ENCODE measurements at places on chromosomes 7 and 10.

DNA sequence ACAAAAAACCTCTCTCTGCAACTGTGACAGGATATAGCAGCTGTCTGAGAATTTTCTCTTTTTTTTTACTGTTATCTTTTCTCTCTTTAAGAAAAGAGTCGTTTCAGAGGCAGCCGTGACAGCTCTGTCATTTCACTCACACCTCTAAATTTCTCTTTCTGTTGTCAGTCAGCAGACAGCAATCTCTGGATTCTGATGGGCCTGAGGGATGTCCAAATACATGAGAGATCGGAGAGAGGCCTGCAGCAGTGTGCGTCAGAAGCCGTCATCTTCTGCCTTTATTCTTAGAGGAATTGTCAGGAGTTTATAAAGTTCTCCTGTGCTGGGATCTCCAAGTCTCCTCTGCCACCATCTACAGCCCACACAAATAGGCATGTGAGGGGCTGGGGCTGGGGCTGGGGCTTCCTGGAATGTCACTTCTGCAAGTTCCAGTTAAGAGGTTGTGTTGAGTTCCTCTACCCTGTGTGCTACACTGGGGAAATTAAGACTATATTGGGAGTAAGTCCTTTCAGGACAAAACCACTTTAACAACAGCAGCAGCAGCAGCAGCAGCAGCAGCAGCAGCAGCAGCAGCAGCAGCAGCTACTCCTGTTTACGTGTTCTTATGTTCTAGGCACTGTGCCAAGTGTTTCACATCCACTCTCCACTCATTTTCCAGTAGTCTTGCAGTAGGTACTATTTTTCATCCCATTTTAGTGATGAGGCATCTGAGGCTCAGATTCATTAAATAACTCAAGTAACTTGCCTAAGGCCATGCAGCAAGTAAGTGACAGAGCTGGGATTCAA, 541.3 kb downstream of the LRMDA start:
- DNase-seq: no peak

DNA sequence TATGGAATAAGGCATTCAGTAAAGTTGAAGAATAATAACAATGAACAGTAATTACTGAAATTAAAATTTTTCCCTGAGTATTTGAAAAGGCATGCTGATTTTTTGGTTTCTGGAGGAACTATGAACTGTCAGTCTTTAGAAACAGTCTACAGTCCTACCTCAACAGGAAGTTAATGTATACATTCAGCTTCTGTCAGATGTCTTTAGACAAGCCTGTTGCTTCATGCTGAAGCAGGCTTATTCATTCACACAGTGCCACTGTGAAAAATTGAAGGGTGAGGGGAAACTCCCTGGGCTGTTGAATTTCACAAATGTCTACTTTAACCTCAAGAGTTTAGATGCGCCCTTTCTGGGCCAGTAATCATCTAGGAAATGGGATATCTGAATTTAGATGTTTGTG, 3.5 kb downstream of the NRF1 start:
- DNase-seq: peak; percentile 83

DNA sequence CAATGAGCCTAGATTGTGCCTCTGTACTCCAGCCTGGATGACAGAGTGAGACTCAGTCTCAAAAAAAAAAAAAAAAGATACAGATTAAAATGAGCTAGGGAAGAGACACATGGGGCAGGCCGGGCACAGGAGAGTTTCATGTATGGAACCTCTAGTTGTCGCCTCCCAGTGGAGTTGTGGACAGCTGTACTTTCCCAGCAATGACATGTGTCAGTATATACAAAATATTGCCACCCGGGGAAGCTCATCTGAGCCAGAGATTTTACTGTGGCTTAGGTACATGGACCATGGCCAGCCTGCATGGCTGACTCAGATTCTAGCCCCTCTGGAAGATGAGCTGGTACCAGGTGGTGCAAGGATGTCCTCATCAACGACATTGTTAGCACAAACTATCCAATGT, 87.4 kb downstream of the COL26A1 start:
- no peak for DNase-seq

DNA sequence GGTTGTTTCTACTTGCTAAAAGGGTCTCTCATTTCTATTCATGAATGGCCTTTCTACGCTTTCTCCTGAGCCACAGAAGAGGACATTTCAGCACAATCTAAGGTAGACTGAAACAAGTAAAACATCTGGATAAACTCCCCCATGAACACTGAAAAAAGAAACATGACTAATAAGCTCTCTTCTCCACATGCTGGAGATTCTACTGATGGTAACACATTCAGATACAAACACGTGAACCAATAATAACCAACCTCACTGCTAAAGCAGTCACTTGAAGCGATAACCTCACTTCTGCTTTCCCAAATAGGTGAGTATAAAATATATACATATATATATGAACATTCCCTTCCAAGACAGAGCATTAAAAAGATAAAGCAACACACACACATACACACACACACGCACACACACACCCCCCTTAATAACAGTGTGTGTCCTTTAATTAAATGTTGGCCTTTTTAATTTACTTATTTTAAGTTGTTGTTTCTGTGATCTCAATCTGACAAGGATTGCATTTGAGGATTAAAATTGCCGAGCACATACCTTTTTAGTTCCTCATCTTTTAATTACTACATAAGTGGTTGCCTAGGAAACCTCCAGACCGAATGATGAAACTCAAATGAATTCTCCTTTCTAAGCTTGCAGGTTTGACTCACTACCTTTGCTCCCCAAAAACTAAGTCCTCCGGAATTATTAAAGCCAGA, 292.4 kb upstream of the KLF14 start:
- no peak for DNase-seq

DNA sequence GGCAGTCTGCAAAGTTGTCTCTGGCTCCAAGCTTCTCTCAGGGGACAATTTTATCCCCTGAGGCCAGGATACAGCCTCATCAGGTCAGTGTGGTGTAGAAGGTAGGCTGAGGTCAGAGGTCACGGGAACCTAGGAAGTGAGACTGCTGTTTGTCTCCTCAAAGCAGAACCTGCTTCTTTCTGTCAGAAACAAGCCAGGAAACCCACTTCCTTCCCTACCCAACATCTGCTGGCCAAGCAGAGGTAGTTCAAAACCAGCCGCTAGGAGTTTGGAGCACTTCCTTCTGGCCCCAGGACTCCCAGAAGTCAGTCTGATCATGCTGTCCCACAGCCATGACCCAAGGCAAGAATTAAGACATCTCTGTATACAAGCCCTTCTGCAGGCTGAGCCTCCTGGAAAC, 12.2 kb downstream of the CLRN3 start:
- DNase-seq: no peak

Data from NAMALWA (cell line).